H54 (cell line): ENCODE measurements at places on chromosomes 6 and 20.

DNA sequence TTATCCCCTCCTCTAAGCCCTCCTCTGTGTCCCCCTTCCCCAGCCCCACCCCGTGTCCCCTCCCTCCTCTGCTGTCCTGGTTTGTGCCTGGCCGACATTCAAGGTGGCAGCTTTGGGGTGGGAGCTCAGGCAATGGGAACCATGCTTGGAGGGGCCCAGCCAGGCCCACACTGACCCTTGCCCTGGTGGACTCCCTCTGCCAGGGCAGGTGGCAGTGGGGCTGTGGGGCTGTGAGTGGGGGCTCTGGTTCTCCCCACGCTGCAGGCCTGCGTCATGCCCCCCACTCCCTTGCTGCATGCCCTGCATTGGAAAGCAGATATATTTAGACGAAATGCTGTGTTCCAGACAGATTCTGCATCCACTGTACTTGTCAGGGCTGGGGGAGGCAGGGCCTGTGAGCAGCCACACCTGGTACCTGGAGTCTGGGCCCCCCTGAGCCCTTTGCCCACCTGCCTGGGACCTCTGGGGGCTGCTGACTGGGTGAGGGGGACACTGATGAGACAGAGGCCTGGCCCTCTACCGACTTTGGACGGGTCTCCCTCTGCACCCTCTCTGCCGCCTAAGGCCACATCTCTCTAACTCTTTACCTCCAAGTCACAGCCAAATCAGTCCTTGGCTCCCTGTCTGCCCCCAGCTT, 14.2 kb downstream of the DLGAP4 start:
- DNase-seq: no peak

DNA sequence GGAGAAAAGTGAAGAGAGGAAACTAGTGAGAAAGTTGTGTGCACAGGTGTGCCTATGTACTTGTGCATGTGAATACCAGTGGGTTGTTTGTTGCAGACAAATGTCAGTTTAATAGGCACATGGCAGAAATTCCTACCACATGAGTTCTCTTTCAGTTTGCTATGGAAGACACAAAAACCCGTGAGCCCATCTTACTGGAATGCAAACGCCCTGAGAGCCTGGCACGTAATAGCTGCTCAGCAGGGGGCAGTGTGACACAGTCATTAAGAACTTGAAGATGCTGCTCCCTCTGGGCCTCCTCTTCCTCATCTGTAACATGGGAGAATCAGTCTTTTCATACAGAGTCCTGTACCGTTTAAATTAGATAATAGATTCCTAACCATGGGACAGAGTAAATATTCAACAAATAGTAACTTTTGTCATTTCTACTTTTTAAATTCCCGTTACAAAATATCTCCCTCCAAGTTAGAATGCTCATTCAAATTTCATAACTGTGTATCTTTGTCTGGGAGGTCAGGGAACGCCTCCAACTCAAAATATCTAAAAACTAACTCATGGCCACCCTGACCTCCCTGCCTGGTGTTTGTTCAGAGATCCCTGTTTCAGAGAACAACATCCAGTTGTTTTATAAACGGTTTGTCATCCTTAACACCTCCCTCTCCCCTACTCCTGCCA, 802.9 kb downstream of the MAFB start:
- DNase-seq: peak; percentile 47

DNA sequence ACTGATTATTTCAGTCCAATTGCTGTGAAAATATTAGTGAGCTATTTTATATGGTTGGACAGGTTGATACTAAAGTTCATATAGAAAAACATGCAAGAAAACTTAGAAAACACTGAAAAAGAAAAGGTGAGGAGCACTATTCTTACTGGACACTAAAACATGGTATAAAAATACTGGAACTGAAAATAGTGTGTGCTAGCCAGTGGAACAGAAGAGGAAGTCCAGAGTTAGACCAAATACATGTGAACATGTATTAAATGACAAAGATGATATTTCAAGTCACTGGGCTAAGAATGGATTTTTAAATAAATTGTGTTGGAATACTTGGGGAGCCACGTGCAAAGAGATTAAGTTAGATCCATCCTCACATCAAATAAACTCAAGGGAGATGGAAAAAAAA, 218.5 kb downstream of the TMEM242 start:
- no peak for DNase-seq

- no peak for DNase-seq
Observed at GRCh38 chr6:119626884-119627619, 277.5 kb upstream of the MAN1A1 start.

DNA sequence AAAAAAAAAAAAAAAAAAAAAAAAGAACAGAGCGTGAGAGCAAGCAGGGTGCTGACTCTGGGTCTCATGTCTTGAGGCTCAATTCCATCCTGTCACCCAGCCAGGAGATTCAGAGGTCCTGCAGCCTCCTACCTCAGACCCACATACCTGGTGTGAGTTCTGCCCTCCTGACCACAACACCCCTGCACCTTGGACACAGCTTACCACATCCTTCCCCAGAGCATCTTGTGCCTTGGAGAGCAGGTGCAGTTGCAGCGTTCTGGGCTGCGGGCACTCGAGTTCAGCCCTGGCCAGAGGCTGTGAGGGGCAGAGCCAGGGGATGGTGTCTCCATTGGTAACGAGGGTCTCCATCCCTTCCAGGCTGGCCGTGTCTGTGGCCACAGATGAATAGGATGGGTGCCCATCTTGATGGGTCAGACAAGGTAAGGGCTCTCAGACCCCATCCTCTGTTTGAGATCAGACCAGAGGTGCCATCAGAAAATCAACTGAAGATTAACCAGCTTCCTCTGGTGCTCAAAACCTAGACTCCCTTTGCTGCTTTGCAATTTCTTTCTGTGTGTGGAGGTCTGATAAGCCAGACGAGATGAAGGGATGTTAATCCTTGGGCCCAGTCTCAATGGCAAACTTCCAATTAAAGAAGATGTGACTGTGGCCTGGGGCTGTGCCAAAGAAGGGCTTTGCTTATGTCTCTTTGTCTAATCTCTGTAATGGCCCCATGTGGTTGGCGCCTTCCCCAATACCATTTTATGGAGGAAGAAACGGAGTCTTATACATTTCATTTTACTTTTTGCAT, 14.7 kb upstream of the ZNF831 start:
- DNase-seq: no peak

GRCh38 chr6:21885532-21886114, 292.1 kb downstream of the SOX4 start:
- DNase-seq: peak; percentile 38

GRCh38 chr20:39939241-39939865, 749.7 kb downstream of the MAFB start:
- no peak for DNase-seq
